GM23338 (cell line): ENCODE measurements at places on chromosomes 3 and 15. TPM values are rescaled to one million over a fixed set of nuclear protein-coding genes. Genes with fewer than 3 reads are reported as not detected.

The PRR20G gene
- not detected in 2 replicates for total RNA-seq

The KCNH8 gene
- 2.0 and 3.4 TPM in 2 replicates for total RNA-seq

The SLC9A9 gene
- total RNA-seq, result 0.93 and 1.6 TPM in 2 replicates

The LMLN gene
- 2.9 and 4.3 TPM in 2 replicates for total RNA-seq

The STRC gene
- total RNA-seq, result 0.19 and 0.45 TPM in 2 replicates

The CSNK1G1 gene
- 13.4 and 14.1 TPM in 2 replicates for total RNA-seq

DNA sequence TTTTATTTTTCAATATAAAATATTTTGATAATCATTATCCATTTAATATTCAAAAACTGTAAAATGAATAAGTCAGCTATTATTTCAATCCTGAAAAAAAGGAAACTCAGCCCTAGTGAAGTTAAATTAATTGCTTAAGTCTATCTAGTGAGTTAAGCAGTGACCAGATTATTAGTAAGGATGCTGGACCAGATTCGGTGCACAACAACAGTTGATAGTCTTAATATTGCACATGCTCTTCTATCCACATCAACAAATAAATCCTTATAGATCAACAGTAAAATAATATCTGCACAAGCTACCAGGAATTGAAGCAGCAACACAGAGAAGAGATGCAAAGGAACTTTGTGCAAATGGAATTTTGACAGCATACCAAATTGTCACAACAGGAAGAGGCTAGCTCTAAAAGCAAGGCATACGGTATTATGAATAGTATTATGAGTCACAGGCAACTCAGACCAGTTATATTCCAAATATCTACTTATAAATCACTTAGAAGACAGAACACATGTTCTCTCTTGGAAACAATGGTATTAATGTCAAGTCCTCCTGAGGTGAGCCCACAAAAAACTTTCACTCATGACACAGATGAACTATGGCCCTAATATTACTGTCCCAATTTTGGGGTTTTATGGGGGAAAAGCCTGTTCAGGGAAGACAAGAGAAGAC lies 24.9 kb downstream of the VPS13C start:
- no peak for DNase-seq

DNA sequence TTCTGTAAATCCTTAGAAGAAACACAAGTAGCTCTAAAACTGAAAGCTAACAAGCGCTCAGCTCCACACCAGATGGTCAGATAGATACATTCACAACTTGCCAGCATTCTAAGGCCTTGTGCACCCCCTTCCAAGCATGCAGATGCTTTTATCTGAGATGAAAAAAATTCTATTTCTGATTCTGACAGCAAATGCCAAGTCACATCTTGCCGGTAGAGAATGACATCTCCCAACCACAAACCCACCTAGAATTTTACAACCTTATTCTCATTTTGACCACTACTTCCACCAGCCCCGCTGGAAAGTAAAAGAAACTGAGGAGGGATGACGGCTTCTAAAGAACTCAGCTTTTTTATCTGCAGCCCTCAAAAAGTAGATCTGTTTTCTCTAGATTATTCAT lies 57.7 kb downstream of the SUMF1 start:
- no peak for DNase-seq

DNA sequence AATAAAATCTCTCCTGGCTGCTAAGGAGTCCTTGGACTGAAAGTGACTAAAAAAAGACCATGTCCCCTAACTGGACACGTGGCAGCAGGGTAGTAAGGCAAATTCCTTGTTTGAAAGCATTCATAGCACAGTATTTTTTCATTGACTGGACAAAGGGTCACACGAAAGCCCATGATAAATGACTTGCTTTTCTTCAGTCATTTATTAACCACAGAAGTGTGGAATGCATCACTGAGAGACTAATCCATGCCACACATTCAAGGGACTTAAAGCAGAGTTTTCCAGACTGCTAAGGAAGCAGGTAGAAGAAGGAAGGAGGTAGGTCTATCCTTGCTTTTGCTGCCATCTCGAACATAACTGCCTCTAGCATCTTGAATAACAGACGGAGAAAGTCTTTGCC lies 31.2 kb downstream of the CASR start:
- no peak for DNase-seq

DNA sequence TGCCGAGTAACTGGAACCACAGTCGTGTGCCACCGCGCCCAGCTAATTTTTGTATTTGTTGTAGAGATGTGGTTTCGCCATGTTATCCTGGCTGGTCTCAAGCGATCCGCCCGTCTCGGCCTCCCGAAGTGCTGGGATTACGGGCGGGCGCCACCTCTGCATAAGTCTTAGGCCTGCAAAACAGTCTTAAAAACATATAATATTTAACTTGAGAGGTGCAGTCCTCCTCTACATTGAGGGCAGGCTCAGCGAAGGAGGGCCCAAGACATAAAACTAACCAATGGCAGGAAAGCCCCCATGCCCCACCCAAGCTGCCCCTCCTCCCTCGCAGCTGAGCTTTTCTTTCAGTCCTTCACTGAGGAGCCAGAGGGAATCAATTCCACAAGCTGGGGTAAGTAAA lies at the start of gene SLC28A2:
Gene SLC28A2 (plus strand): TSS at position 347 of the 400 bp plus-strand sequence. CDS start 982 bp downstream, outside the sequence.
- DNase-seq, result peak; percentile 22

- no peak for DNase-seq
Observed at GRCh38 chr3:45412763-45413162, 24.4 kb downstream of the LARS2 start.

DNA sequence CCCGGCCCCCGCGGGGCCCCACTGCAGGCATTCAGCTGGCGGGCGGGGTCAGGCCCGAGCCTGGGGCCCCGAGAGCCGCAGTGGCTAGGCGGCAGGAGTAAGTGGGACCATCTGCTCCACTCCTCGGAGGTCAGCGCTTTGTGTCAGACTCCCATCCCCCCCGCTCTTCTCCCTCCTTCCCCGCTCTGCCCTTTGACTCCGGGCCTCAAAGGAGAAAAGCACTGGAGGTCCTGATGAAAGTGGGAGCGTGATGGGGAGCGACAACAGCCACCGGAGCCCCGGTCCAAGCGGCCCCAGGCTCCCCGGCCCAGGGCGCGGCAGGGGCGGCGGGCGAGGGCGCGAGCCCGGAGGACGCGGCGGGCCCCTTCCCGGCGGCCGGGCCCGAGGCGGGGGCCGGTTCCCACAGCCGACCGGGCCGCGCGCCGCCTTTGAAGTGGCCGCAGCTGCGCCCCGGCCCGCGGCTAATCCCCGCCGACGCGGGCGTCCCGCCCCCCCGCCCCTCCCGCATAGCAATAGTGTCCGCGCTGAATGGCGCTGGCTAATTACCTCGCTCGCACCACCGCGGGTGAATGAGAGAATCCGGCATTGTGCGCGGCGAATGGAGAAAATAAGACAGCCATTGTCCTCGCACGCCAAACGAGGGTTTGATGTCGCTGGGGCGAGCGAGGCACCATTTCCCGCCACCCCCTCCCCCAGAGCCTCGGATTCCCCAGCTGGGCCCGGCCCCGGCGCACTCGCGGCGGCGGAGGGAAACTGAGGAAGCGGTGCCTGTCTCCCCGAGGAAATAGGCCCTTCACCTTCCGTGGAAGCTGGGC lies 22.4 kb downstream of the IGDCC3 start:
- DNase-seq, result peak; percentile 71

GRCh38 chr15:48794697-48795134 lies 16.2 kb downstream of the CEP152 start:
- no peak for DNase-seq

DNA sequence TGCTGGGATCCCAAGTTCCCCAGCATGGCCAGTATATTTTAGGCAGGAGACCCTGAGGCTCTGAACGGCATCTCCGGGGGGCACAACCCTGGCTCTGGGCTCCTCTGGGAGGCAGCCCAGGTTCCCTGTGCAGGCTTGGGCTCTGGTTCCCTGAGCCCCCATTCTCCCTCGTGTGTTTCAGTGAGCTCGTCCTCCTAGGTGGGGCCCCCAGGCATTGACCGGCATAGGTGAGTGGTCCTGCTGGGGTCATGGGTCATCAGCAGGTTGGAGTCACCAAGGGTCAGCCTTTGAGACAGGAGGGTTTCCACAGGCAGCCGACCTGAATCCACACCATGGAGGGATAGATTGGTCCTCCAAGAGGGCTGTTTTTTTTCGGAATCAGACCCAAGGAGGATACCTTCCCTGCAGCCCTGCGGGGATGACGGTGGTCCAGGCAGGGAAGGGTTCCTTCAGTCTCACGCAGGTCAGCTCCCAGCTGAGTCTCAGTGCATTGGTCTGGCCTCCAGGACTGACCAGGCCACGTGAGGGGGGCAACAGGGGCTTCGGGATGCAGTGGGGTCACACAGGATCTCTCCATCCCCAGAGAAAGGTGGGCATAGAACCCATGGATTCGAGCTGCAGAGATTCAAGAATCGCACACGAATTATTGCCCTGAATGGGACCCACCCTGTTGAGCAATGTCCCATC lies 226.0 kb downstream of the SNRPN start:
- DNase-seq, result no peak

DNA sequence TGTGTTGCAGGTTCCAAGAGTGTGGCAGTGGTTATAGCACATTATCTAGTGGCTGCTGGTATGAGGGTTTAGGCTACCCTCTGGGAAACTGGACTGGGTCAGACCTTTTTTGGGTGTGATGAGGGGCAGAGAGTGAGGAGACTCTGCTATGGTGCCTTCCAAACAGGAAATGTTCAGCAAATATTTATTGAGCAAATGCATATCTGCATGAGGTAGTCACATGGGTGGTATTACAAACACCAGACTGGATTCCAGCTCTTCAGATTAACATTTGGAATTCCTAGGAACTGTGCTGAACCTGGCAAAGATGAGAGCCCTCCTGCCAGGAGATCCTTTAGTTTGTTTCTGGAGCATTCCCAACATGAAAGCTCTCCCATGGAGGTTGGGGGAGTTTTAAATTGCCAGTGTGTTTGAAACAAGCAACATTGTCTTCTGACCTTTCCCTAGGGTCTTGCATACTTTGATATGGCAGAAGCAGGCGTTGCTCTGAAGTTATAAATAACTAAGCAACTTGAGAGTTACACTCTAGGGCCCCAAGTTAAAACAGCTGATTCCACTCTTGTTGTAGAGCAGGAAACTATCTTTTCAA lies 341.2 kb upstream of the C2CD4B start:
- DNase-seq, result peak; percentile 40

DNA sequence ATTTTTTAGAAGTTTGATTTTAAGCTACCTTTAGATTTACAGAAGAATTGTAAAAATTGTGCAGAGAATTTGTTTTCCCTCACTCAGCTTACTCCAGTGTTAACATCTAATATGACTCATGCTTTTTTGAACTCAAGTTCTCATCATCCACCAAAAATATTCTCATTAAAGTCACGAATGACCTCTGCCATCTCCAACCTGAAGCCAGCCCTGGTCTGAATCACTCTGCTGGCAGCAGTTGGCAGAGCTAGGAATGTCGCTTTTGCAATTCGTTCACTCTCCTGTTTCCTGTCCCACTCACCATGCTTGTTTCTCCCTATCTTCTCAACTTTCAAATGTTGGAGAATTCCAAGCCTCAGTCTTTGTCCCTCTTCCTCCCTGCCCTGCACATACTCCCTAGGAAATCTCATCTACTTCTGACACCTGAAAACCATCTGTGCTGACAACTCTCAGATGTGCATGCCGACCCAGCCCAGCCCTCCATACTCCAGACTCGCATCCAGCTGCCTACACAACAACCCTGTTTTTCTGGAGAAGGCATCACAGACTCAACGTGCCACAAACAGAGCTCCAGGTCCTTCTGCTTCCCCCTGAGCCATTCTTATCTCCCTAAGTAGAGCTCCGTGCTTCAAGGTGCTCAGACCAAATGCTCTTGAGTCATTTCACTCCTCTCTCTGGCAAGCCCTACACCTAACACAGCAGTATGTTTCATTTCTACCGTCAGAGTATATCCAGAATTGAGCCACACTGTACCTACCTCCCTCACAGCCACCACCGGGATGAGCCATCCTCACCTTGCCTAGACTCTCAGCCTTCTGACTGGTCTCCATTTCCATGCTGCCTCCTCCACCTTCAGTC lies 24.9 kb downstream of the PRR23E start:
- no peak for DNase-seq

GRCh38 chr3:141271279-141272030 lies 39.8 kb downstream of the PXYLP1 start:
- DNase-seq, result no peak

DNA sequence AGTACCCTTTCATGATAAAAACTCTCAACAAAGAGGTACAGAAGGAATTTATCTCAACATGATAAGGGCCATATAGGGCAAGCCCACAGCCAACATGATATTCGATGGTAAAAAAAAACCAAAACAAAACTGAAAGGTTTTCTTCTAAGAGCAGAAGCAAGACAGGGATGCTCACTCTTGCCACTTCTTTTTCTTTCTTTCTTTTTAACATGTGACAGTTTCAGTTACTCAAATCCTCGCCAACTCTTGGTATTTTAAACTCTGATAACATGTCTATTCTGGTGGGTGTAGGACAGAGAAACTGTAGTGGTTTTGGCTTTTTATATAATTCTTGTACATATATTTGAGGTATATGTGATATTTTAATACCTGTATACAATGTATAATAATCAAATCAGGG lies 74.0 kb upstream of the NMNAT3 start:
- DNase-seq, result no peak

DNA sequence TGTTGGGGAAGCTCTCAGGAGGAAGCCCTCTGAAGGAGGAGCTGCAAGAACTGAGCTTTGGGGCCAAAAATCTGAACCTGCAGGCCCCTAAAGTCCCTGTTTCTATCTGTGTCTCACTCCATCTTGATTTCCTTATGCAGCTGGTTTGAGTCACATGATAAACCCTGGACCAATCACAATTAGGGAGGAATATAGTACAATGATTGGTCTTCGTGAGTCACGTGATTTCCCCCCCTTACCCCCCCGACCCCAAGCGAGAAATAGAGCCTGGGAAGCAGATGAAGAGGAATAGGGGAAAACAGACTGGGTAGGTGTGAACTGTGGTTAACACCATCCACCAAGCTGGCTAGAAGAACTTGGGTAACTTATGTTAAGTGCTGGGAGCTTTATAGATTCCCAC lies 12.9 kb downstream of the CRABP1 start:
- DNase-seq, result peak; percentile 51

- DNase-seq, result no peak
Observed at GRCh38 chr3:37024092-37024491, 30.8 kb downstream of the MLH1 start.

DNA sequence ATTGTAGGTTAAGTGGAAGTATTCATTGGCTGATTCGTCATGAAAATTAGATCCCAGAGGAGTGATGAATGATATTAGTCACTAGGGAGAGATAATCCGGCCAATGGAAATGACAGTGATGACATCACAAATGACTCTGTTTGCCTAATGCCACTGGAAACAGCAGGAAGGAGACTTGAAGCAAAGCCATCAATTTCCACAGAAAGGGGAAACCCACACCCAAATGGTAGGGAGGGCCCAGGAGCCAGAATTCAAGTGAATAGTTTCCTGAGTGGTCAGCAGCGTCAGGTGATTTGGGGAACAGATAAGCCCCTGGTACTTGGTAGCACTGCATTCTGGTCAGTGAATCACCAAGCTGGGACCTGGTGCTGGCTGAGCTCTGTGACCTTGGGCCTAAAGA lies 3.3 kb upstream of the ADAMTS9 start:
- DNase-seq, result no peak

- DNase-seq, result peak; percentile 87
Observed at GRCh38 chr15:95259513-95259912, 1028.2 kb downstream of the MCTP2 start.

DNA sequence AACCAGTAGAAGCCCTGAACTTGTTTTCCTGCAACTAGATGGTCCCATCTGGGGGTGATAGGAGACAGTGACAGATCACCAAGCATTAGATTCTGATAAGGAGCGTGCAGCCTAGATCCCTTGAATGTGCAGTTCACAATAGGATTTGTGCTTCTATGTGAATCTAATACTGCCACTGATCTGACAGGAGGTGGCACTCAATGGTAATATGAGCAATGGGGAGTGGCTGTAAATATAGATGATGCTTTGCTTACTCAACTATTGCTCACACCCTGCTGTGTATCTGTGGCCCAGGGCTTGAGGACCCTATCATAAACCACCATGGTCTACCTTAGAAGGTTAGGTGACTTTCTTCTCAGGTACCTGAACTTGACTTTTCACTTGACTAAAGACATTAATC lies 417.1 kb upstream of the ARHGEF26 start:
- DNase-seq, result no peak
